ENCODE measurements at places on chromosomes 2 and 18. TPM values are rescaled to one million over a fixed set of nuclear protein-coding genes. Genes with fewer than 3 reads are reported as not detected.

GULP1 gene
- not detected for total RNA-seq

SERPINB4 gene
- not detected for total RNA-seq

TXNDC2 gene
- total RNA-seq: not detected

PRPF40A gene
- 149 TPM for total RNA-seq

IER3IP1 gene
- total RNA-seq: 32.2 TPM

WNT6 gene
- 7.9 TPM for total RNA-seq
